ENCODE measurements at places on chromosomes 2 and 18.

DNA sequence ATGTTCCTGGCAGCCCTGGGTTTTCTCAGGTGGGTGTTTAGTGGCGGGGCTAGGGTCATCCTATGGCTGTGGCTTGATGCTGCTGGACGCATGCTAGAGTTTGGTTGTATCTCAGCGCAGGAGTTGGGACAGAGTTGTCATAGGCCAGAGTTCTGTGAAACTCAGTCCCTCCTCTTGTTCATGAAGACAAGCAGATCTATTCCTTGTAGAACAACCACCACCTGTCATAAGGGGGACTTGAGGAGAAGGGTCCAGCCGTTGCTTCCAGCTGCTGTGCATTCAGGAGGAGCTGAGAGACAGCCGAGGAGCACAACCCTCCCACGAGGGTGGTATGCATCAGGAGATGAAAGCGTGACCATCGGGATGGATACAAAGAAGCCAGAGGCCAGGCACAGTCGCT, 26.4 kb downstream of the DCDC2C start:
- no peak for DNase-seq

GRCh38 chr2:191010887-191011885, 2.8 kb downstream of the STAT1 start:
- no peak for DNase-seq

- no peak for DNase-seq
These were observed 66.7 kb downstream of the COPS8 start for GRCh38 chr2:237152361-237152760.

DNA sequence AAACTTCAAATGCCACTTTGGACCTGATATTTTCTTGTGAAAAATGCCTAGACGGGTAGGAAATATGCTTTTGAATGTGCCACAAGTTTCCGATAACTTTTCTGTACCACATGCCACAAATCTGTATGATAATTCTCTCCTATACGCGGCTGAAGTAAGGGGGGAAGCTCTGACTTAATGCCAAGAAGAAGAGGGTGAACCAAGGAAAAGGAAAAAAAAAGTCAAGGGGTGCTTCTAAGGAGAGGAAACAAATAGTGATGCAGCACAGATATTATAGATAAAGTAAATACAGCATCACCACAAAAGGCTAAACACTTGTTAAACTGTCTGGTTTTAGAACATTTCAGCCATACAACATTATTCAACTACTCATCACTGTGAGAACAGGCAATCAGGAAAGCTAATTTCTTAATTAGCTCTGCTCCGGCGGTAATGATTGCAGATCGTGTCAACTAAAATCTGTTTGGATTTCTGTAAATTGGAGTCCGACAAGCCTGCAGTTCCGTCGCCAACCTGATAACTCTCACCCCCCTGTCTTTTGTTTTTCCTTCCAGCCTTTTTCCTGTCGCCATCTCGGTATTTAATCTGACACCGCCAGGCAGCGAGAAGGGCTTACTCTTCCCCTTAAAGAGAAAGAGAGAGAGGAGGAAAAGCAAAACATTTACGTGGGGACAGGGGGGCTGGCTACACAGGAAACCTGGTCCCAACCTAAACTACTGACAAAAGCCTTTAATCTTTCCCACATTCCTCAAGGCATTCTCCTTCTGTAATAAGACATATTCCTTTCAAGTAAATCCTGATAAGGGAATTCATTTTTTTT, 67.5 kb downstream of the ZEB2 start:
- DNase-seq: no peak

- DNase-seq: no peak
These were observed 173.8 kb downstream of the TMEM18 start for GRCh38 chr2:503288-503999.

DNA sequence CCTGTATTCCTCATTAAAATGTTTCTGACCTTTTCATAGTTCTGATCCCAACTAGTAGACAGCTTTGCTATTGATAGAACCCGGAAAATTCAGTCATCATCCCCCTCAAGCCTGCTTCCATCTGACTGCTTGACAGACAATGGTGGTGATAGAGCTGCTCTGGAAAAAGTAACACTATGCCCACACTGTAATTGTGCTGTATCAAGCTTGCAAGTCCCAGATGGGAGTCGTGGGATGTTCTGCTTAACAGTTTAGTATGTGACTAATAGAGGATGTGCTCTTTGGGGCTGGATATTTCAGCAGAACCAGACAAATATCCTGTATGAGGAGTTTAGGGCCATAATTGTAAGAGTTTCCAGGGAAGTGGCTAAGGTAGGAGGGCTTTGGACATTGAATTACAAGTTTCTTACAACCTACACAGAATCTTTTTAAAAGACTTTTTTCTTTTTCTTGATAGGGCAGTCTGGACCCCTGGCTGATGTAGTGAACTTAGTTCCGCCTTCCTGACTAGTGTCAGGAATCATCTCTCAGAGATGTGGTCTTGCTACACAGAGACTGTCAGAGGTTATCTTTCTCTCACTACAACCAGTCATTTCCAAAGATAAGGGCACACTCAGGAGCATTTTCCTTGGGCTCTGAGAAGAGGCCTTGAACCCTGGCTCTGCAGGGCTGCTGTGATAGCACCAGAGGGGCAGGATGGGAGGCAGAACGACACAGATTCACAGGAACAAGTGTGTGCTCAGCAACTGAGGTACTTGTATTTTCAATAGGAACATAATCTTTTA, 158.0 kb upstream of the RBMS1 start:
- DNase-seq: no peak

DNA sequence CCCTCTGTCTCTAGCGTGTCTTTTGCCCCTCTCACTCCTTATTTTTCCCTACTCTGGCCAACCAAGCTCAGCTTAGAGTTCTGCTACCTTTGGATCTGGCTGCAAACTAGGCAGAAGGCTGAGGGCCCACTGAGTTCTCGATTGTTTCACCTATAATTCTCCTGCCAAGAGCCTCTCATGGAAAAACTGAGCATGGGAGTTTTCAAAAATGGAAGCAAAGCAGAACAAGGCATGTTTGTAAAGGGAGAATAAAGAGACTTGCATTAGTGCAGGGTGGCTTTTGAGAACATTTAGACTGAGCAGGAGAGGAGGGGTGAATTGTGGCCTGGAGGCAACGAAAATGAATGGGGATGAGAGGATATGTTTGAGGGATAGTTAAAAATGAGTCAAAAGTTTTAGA, 45.9 kb downstream of the FSHR start:
- DNase-seq: no peak

DNA sequence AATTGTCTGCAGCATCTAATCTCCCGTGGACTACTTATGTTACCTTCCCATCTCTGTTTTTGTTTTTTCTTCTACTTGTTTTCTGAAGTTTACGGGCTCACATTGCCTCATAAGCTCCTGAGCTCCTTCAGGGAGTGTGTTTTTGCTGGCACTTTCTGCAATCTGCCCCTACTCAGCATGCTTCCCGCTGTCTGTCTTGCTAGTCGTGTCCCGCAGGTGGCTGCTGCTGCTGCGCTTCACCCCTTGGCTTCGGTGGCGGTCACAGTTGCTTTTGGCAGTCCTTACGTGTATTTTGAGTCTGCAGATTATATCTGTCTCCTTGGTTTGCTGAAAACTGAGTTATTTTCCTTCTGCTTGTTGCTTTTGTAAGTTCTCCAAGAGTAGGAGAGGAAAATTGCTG, 37.3 kb downstream of the FER1L5 start:
- no peak for DNase-seq

DNA sequence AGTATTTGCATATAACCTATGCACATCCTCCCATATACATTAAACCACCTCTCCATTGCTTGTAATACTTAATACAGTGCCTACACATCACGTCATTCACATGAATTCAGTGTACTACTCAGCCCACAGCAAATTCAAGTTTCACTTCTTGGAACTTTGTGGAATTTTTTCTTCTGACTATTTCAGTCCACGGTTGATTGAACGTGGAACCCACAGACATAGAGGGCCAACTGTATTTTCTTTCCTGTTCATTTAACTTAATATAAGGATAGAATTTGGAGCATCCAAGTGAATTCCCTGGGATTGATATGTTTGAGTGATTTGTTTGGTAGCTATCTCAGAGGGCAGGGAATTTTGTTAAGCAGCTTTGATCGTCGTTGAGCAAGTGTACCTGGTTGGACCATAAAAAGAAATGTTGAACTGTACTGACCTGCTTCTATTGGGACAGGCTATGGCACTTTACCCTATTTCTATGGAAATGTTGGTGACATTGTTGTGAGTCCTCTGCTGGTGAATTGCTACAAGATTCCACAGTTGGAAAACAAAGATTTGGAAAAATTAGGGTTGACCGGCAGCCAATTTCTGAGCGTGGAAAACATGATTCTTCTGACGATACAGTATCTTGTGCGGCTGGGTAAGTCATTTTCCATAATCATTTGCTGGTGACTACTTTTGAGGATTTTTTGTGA, 156.6 kb downstream of the ESCO1 start:
- no peak for DNase-seq

DNA sequence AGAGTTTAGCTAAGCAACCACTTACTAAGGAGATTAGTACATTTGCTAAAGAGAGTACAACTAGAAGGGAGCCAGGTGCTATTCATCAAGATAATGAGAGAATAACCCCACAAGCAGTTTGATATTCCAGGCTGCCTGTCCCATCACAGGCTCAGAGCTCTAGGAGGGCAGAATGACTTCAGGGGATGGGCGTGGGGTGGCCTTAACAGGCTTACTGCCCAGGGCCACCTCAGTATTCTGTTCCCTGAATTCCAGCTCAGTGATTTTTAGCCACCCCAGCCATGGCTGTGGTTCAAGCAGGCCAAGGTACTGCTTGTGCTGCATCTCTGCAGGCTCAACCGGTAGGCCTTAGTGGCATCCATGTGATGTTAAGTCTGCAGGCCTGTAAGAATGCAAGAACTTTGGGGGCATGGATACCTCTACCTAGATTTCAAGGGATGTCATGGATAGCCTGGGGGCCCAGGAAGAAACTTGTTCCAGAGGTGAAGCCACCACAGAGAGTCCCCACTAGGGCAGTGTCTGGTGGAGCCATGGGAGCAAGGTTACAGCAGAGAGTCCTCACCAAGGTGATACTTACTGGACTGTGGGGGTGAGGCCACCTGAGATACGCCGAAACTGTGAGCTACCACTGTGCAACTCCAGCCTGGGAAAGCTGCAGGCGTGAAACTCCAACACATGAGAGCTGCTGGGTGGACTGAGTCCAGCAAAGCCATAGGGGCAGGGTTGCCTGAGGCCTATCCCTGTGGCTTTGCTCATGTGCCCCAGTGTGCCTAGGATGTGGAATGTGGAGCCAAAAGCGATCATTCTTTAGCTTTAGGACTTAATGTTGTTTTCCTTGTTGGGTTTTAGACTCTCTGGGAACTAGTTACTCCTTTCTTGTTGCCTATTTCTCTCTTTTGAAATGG, 107.7 kb downstream of the EHBP1 start:
- no peak for DNase-seq

- DNase-seq: no peak
These were observed 226.6 kb downstream of the BABAM2 start for GRCh38 chr2:28117104-28117596.

DNA sequence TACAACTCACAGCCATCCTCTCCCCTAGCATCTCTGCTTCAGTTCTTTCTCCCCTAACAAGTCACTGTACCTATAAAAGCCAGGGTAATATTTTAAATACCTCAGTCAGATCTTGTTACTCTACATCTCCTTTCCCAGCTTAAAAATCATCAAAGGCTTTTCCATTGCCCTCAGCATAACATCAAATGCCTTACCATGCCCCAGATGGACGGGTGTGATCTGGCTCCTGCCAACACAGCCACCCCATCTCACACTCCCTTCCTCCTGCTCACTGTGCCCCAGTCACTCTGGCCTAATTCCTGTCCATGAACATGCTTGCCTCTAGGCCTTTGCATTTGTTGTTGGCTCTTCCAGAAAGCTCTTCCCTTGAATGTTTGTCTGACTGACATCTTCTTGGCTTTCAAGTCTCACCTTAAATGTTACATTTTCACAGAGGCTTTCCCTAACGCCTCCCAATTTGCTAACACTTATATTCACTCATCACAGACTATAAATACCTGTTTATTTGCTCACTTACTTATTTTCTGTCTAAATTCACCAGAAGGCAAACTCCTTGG, 640.9 kb downstream of the NYAP2 start:
- no peak for DNase-seq

GRCh38 chr2:178309541-178309940, 115.2 kb downstream of the OSBPL6 start:
- no peak for DNase-seq

GRCh38 chr2:8684878-8685696, 3.2 kb downstream of the ID2 start:
- peak; percentile 88 for DNase-seq

- DNase-seq: no peak
These were observed 98.8 kb downstream of the RIF1 start for GRCh38 chr2:151508519-151508918.

GRCh38 chr2:84417453-84418145, 41.5 kb downstream of the SUCLG1 start:
- no peak for DNase-seq

DNA sequence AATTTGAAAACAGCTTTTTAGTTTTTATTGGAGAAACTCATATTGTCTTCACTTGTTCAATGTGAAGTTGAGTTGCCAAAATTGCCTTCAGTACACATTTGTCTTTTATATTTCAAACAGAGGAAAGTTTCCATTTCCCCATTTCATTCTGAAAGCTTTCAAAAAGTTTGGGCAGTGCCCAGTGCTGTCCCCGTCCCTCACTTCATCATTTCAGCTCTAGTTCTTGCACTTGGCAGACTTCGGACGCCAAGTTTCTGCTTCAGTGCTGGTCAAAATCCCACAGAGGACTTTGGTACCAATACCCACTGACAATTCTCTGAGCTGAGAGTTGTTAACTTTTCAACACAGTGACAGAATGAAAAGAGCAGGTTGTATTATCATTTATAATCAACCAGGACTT, 43.4 kb upstream of the AQP4 start:
- no peak for DNase-seq

DNA sequence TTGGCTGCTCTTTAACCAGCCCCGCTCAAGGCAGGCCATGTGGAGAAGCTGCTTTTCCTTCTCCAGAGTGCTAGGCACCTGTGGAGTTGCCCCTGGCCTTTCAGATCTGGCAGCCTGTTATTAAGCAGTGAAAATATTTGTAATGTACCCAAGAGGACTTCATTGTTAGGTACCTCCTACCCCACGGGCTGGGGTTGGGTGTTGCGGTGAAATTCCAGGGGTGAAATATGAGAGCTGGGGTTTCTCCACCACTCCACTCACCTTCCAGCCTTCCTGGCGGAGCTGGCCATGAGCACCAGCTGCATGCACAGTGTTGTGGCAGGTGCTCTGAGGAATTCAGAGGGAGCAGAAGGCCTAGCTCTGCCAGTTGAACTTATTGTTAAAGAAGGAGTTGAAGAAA, 39.1 kb downstream of the NTSR2 start:
- no peak for DNase-seq
